NCI-H1436 treated with DMSO at 0.1 percent for 48 hours (cell line): ENCODE measurements at places on chromosomes 13 and 19.
A peak's percentile ranks its signal among the peaks of the same experiment; 100 is the strongest.

DNA sequence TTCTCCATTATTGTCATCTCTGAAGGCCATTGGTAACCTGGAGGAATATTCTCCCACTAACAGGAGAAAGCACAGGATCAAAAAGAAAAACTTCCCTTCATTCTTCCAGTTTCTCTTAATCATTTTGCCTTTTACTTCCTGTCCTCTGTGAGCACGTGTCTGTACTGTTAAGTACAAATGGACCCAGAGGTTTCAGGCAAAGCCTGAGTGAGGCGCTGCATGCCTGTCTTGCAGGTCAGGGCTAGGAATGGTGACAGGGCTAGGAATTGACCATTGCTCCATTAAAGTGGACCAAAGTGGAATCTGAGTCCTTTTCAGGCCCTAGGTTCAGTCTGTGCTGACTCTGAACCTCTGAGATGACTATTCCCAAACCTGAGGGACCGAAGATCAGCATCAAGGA, 326.7 kb downstream of the SHISA2 start:
- no peak for DNase-seq

DNA sequence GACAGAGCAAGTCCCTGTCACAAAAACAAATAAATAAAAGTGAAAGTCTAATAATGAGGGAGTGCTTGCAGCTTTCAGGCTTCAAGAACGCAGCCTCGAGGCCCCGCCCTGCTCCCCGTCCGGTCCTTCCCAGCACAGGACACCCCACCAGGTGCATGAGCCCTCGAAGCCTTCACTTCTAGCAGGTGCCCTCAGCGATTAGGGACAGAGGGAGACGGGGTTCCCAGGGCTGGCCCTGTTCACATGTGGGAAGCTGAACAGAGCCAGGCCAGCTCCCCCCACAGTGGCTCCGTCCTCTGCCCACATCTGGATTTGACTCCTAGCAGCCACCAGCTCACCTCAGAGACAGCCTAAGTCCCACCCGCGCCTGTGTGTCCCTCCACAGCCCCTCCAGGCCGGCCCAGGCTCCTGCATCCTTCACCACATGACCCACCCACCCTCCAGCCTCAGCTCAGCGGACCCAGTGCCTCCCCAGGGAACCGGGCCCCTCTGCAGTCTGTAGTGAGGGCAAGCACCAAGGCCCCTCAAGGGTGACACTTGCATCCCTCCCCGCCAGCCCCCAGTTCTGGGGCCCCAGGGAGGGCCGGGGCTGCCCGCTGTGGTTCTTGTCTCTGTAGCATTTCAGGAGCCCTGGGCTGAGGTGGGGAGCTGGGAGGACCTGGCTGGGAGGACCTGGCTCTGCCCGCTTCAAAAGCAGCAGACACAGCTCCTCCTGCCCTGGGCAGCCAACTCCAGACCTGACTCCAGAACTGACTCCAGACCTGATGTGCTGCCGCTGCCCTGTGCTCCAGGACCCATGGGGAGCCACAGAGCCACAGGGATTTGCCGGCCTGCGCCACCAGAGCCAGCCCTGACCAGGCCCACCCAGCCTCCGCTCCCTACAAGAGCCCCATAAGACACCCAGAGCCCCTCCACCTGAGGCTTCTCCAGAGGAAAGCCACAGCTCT, 27.2 kb downstream of the GPX4 start:
- DNase-seq, result no peak

DNA sequence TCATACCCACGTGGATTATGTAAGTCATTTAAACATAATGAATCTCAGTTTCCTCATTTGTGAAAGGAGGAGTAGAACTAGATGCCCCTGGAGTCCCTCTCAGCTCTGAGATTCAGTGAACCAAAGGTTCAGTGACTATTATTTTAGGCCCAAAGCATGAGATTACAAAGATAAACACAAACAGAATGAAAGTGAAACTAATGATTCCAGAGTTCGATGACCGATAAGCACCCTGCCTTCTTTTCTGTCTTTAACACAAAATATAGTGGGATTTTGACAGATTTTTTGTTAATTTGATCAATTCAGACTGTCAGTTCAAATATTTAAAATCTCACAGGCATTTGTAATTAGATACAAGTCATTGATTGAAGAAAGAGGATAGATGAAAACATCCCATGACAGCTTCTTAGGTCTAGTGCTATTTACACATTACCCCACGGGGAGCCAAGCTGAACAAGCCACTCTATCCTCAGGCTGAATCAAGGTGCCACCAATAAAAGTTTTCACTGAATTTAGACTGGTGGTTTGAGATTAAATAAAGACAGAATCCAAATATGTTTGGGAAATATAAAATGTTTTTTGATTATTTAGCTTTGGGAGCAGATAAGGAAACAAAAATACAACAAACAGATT, 64.6 kb upstream of the RAP2A start:
- no peak for DNase-seq

- no peak for DNase-seq
Measured at GRCh38 chr19:16262618-16263017, 62.0 kb upstream of the KLF2 start.

DNA sequence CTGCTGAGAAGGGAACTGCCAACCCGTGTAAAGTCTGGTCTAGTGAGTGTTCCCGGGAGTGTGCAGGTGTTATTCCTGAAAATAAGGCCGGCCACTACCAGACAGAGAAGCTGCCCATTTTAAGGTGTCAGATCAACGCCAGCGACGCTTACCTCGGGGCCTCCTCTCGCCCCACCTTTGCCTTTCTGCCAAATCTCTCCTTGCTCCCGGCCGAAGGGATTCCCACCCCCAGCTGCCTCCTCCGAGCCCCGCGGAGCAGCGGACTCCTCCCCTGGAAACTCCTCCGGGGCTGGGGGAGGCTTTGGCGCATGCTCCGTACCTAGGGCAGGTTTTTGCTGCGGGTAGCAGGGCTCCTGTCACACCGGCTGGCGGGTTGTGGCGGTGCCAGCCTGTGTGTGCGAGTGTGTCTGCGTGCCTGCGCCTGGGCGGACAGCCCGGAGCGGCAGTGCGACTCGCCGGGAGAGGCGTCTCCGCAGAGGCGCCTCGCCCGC, at the start of gene HS6ST3:
TSS of gene HS6ST3 (plus strand) at position 359 of the 491 bp plus-strand sequence.
- peak; percentile 29 for DNase-seq

- no peak for DNase-seq
Measured at GRCh38 chr19:56252699-56253422, 19.7 kb upstream of the EDDM13 start.

DNA sequence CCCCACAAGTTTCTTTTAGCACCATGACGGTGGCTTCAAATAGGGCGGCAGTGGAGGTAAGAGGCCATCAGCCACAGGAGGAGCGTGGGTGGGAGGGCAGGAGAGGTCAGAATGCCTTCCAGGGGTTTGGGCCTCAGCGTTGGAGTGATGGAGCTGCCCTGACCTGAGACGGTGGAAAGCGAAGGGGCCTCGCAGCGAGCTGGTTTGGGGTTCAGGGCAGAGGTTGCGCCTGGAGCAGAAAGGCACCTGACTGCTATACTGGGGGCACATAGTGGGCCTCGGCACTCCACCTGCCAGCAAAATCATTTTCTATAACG, 382 bp upstream of the NAXD start:
- DNase-seq, result no peak
